Cortex of kidney (tissue), 1 donor: ENCODE measurements at places on chromosomes 7 and 10.

GRCh38 chr7:81810476-81811155 lies 40.8 kb upstream of the HGF start:
- DNase-seq = no peak

DNA sequence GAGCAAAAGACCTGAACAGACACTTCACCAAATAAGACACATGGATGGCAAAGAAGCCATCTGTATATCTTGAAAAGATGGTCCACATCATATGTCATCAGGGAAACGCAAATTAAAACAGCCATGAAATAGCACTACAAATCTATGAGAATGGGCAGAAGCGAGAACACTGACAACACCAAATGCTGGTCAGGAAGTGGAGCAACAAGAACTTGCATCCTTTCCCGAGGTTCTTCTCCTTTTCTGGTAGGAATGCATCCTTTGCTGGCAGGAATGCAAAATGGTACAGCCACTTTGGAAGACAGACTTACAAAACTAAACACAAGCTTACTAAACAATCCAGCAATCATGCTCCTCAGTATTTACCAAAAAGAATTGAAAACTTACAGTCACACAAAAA lies 60.0 kb downstream of the PIK3AP1 start:
- no peak for DNase-seq

GRCh38 chr10:35594115-35595079 lies 10.7 kb upstream of the GJD4 start:
- no peak for DNase-seq

- no peak for DNase-seq
Observed at GRCh38 chr7:74625446-74625845, 32.1 kb upstream of the GTF2I start.

DNA sequence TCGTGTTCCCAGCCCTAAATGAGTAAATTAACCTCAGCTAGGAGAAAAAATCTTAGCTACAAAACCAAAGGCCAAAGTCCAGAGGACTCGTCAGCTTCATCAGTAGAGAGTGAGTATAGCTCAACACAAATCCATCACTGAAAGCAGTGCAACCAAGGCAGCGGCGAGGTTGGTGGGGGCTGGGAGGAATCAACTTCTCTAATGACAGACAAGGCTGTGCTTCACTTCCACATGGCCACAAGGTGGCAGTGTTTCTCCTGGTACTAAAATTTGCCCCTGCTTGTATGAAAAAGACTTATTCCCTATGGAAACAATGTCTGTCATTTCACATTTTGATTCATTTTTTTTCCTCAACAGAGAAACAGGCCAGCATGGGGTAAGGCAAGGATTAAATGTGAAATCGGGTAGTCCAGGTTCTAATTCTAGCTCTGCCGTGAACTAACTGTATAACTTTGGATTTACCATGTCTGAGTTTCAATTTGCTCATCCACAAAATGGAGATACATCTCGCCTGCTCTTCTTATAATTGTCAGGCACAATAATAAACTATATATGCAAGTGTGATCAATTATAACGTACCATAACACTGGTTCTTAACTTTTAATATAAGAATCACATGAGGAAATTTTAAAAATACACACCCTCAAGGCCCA lies 39.3 kb downstream of the FAS start:
- no peak for DNase-seq

DNA sequence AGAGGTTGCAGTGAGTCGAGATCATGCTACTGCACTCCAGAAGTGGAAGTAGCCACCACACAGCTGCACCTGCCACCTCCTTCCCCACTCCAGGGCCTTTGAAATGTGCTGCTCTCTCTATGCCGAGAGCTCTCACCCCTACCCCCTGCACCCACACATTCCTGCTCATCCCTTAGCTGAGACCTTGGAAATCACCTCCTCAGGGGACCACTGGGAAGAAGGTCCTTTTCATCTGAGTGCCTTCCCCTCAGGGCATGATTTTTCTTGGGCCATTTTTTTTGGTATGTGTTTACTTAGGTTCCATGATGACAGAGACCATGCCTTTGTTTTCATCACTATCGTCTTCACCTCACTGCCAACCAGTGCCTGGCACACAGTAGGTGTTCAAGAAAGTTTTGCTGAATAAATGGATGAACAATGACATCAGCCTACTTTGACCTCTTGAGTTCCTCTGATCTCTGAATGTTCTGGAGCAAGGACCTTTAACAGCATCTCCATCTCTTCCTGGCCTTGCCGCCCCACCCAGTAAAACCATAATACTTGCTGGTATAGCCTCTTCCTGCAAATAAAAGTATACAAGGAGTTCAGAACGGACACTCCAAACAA lies 166.6 kb upstream of the KLF14 start:
- DNase-seq = no peak

DNA sequence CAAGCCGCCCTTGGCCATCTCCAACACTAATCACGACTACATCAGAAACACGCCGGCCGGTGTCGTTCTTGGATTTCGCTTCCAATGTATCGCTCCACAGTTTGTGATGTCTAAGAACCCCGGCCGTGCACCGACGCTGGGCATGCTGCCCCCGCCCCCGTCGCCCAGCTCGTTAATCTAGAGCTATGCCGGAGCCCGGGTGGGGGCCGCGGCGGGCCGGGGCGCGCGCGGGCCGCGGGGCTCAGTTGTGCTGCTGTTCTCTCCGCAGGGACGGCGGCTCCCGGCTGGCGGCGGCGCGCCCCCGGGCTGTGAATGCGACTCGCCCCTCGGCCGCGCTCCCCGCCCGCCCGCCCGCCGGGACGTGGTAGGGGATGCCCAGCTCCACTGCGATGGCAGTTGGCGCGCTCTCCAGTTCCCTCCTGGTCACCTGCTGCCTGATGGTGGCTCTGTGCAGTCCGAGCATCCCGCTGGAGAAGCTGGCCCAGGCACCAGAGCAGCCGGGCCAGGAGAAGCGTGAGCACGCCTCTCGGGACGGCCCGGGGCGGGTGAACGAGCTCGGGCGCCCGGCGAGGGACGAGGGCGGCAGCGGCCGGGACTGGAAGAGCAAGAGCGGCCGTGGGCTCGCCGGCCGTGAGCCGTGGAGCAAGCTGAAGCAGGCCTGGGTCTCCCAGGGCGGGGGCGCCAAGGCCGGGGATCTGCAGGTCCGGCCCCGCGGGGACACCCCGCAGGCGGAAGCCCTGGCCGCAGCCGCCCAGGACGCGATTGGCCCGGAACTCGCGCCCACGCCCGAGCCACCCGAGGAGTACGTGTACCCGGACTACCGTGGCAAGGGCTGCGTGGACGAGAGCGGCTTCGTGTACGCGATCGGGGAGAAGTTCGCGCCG lies 1.9 kb downstream of the VWC2 start:
- DNase-seq = no peak

- DNase-seq = no peak
Observed at GRCh38 chr10:126349101-126349500, 39.2 kb downstream of the ADAM12 start.

DNA sequence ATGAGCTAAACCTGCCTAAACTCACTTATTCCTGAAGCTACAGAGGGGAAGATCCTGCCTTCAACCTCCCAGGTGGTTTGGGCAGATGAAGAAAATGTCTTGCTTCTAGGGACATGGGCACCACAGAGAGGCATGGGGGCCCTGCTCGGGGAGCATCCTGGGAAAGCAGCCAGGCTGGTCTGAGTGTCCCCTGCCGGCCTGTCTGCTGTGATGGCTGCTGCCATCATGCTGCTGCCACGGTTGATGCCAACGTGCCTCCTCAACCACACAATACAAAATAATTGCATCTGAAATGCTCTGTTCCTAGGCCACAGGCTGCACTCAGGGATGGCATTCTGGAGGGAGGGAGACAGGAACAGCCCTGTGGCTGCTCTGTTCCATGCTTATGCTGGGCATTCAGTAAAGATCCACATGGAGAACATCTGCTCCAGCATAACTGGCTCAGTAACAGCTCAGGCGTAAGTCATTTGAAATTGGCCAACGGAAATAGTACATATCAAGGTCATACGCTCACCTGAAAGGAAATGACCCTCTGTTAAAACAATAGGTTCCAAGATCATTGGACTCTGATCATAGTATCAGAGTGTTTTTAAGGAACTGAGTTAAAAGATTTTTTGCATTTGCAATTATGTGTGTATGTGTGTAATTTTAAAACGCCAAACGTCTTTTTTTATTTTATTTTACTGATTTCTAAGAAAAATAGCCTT lies 299.0 kb downstream of the TNS3 start:
- DNase-seq = no peak

DNA sequence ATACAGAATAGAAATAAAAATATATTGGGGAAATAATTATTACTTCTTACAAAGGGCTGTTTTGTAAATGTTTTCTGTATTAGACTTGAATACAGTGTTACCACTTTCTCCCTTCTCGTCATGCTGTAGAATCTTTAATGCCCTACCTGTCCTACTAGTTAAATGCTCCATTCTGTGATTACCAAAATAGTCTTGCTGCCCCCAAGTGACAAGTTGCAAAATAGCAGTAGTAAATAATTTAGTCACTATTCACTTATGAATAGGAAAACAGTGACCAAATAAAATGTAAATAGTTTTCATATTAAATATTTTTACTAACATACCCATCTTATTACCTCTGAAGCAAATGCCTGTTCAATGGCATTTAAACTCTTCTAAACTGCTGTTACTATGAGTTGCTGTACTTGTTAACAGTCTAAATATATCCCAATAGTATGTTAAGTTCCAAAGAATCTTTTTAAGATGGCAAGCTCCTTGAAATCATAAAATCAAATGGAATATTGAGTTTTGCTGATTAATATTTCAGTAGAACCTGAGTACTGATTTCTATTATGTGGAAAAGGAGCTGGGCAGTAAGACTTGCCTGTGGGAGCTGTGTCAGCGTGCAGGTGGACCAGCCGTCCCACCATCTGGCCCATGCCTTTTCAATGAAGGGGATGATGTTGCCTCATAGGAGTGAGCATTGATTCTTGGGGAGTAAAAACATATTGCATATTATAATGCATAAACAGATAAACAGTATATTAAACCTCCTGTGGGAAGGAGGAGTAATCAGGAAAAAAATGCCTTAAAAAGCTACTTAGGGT lies 18.1 kb upstream of the OIT3 start:
- DNase-seq = no peak

DNA sequence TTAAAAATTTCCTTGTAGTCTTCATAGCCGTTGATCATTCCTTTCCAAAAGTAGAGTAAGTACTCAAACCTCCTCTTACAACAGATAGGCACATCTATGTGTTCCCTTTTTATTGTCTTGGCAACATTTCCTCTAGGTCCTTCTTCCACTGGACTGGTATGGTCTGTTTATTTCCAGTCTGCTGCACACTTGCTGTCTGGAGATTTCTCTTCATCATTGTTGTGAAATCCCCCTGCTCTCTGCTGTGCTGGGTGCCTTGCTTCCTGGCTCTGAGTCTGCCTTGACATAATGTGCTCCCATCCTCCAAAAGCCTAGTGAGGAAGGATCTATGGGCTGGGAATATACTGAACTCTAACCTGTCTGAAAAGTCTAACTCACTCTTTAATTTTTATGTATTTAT lies 545.3 kb upstream of the VSTM2A start:
- DNase-seq = no peak

DNA sequence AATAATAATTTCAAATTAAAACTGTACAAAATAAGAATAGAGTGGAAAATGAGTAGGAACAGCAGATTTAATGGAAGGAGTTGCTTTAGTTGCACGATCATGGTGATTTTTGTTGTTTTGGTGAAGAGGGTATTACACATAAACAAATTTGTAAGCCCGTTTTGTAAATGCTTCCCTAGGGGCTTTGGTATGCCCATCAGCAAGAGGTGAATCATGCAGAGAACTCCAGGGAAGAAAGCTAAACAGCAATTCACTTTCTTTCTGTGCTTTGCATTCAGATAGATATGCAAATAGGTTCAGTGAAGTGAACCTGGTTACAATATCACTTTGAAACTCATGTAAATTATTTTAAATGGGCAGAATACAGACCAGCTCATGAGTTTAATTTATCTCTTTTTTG lies 422.2 kb upstream of the MTPN start:
- no peak for DNase-seq

- no peak for DNase-seq
Observed at GRCh38 chr7:88202799-88203198, 17.0 kb downstream of the SRI start.

DNA sequence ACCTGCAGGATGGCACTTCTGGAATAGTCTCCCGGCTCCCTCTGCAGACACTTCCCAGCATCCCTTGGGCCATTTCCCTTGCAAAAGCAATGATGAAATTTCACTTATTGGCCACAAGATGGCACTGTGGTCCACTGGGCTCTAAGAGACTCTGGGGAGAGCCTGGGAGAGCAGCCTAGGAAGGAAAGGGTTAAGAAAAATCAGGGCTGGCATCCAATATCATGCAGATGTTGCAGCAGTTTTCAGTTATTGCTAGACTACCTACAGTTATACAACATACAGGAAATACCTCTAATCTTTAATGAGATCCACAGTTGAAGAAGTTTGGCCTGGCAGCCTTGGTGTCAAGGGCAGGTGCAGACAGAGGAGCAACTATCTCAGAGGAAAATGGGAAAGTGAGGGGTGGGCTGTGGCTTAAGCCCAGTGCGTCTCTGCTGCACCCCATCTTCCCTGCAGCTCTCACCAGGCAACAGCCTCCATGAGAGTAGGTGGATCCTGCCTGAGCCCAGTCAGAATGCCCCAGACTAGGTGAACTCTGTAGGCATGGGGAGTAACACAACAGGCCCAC lies 100.2 kb upstream of the PRSS58 start:
- DNase-seq = no peak

DNA sequence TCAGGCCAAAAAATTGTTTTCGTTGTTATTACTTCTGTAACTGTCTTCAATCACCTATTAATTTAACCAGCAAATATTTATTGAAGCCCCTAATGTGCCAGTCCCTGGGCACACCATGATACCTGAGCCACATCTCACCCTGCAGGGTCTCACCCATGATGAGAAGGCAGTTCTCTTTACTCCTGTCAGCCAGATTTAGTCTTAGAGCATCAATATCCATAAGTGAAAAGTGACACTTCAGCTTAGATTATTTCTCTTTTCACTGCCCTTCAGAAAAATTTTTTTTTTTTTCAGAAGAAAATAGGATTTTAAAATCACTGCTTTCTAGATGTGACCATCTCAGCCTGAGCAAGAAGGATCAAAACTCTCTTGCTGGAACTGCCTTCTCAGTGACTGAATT lies 258.6 kb upstream of the NFE2L3 start:
- no peak for DNase-seq

GRCh38 chr10:125281091-125281490 lies 120.7 kb upstream of the CTBP2 start:
- no peak for DNase-seq

DNA sequence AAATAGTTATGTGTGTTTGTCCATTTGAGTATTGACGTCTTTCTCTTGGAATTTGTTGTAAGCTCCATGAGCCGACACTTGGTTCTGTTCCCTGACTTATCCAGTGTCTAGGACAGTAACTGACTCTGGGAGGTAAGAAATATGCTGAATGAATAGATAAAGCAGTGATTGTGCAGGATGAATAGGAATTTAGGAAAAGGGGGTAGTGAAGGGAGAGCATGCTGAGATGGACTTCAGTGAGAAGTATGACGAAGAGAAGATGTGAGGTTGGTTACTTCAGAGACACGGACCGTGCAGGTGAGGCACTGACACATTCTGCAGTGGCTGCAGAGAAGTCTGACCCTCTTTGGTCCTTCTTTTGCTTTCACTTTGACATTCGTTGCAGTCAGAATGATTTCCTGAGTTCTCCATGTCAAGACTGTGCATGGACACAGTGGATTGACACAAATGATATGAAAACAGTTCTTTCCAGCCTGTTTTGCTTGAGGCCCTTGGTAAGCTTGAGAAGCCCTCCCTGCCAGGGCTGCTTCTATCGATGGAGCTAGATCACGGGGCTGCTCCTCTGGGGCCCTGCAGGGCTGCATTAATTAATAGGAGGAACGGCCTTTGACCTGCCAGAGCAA lies 261.5 kb upstream of the SORCS1 start:
- no peak for DNase-seq

- DNase-seq = no peak
Observed at GRCh38 chr7:25710959-25711358, 441.0 kb upstream of the NFE2L3 start.
